Skeletal muscle tissue (tissue), 5 donors: ENCODE measurements at places on chromosomes 16 and 17. TPM values are rescaled to one million over a fixed set of nuclear protein-coding genes. Genes with fewer than 3 reads are reported as not detected.

FBXL16 gene
- not detected for total RNA-seq

SPDYE4 gene
- total RNA-seq: not detected

OR1F1 gene
- total RNA-seq: not detected

UBALD2 gene
- 2.6 TPM for total RNA-seq

KRT34 gene
- not detected for total RNA-seq

C16orf74 gene
- total RNA-seq: 1.0 TPM

TMEM235 gene
- not detected for total RNA-seq

KRTAP3-2 gene
- not detected for total RNA-seq

PIRT gene
- not detected for total RNA-seq

PYDC1 gene
- not detected for total RNA-seq

SEBOX gene
- not detected for total RNA-seq

SLC5A11 gene
- total RNA-seq: not detected

KCNH4 gene
- total RNA-seq: not detected

MT1E gene
- total RNA-seq: 18.8 TPM

ADCY9 gene
- 8.9 TPM for total RNA-seq

CCL14 gene
- 1.6 TPM for total RNA-seq

TMEM204 gene
- 8.9 TPM for total RNA-seq

FOXC2 gene
- under 0.01 TPM for total RNA-seq

ALOX12 gene
- not detected for total RNA-seq
